Endothelial cell (in vitro differentiated cells): ENCODE measurements at places on chromosomes 11 and 22. TPM values are rescaled to one million over a fixed set of nuclear protein-coding genes. Genes with fewer than 3 reads are reported as not detected.

Gene NXPE4
- total RNA-seq, result not detected

- no peaks in the 10 kb centered on the region for H3K36me3 ChIP-seq
- H3K27ac ChIP-seq, result no peak overlapping the region
- H3K4me3 ChIP-seq, result no peak overlapping the region
- DNase-seq, result no peak
- H3K4me1 ChIP-seq, result peaks cover 13% of the 10 kb centered on the region
These were observed 26.5 kb downstream of the SCGB1A1 start for GRCh38 chr11:62445314-62445740.

- H3K27ac ChIP-seq, result peak overlapping the region; percentile 92
- H3K36me3 ChIP-seq, result no peaks in the 10 kb centered on the region
- no peak overlapping the region for H3K4me3 ChIP-seq
- peaks cover 30% of the 10 kb centered on the region for H3K4me1 ChIP-seq
- peak; percentile 72 for DNase-seq
These were observed 37.6 kb upstream of the RIC3 start for GRCh38 chr11:8206251-8207079.

- H3K4me1 ChIP-seq, result peaks cover 6% of the 10 kb centered on the region
- H3K27me3 ChIP-seq, result peaks cover 2% of the 10 kb centered on the region
- DNase-seq, result no peak
- peaks cover 21% of the 10 kb centered on the region for H3K36me3 ChIP-seq
- no peak overlapping the region for H3K4me3 ChIP-seq
- no peak overlapping the region for H3K27ac ChIP-seq
These were observed 26.1 kb upstream of the BAIAP2L2 start for GRCh38 chr22:38136607-38137006.

- peak; percentile 2 for DNase-seq
- H3K27me3 ChIP-seq, result peaks cover 1% of the 10 kb centered on the region
- H3K36me3 ChIP-seq, result no peaks in the 10 kb centered on the region
- no peak overlapping the region for H3K4me3 ChIP-seq
- no peak overlapping the region for H3K27ac ChIP-seq
These were observed 26.5 kb upstream of the MUC5AC start for GRCh38 chr11:1131033-1131911.

Gene PDXP
- 13.4 TPM for total RNA-seq

Gene SAA4
- not detected for total RNA-seq

- H3K36me3 ChIP-seq, result peaks cover 25% of the 10 kb centered on the region
- no peak for DNase-seq
- no peak overlapping the region for H3K27ac ChIP-seq
- peaks cover 2% of the 10 kb centered on the region for H3K4me1 ChIP-seq
- peaks cover 1% of the 10 kb centered on the region for H3K27me3 ChIP-seq
- H3K4me3 ChIP-seq, result no peak overlapping the region
These were observed 15.0 kb downstream of the NEAT1 start for GRCh38 chr11:65437436-65438227.

- H3K4me3 ChIP-seq, result no peak overlapping the region
- DNase-seq, result no peak
- H3K27ac ChIP-seq, result no peak overlapping the region
- H3K4me1 ChIP-seq, result peaks cover 24% of the 10 kb centered on the region
These were observed 50.7 kb downstream of the RRAS2 start for GRCh38 chr11:14308114-14308896.

DNA sequence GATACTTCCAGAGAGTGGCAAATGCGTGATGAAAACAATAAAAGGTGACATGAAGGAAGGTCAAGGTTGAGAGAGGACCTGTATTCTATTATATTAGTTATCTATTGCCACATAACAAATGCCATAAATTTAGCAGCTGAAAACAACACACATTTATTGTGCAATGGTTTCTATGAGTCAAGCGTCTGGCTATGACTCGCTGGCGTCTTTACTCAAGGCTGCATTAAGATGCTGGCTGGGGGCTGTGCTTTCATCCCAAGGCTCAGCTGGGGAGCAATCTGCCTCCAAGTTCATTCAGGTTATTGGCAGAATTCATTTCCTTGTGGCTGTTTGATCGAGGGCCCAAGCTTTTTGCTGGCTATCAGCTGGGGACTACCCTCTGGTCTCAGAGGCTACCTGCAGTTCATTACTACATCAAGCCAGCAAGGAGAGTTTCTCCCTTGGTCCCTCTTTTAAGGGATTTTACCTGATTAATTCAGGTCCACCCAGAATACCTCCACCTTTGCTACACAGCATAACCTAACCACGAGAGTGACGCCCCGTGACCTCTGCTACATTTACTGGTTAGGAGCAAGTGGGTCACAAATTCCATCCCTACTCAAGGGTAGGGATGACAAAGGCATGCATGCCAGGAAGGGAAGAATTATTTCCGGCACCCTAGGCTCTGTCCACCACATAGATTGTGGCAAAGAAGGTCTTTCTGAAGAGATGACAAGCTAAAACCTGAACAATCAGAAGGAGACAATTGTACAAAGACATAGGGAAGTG, 549.1 kb downstream of the MN1 start:
- no peak overlapping the region for H3K27ac ChIP-seq
- peaks cover 16% of the 10 kb centered on the region for H3K4me1 ChIP-seq
- peaks cover 16% of the 10 kb centered on the region for H3K36me3 ChIP-seq
- peaks cover 5% of the 10 kb centered on the region for H3K27me3 ChIP-seq

GRCh38 chr11:119347940-119348605, 1.6 kb upstream of the MFRP start:
- peaks cover 9% of the 10 kb centered on the region for H3K4me1 ChIP-seq
- H3K27ac ChIP-seq, result no peak overlapping the region
- no peaks in the 10 kb centered on the region for H3K36me3 ChIP-seq
- no peak for DNase-seq

DNA sequence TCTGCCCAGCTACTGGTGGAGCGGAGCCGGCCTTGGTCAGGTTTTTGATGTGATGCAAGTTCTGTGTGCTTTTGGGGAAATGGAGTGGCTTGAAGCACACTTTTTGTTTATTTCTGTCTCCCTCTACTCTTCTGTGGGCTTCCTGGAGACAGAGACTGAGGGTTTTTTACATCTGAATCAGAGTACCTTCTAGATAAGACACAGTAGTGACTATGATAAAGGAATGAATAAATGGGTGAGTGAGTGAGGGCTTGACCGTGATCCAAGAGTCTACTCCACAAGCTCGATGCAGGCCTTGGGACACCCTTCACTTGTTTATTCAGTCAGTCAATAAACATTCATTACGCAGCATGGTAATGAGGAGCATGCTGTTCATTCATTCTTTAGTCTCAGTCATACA, 125.7 kb downstream of the PKNOX2 start:
- DNase-seq, result no peak
- peaks cover 30% of the 10 kb centered on the region for H3K4me1 ChIP-seq
- peaks cover 26% of the 10 kb centered on the region for H3K36me3 ChIP-seq

DNA sequence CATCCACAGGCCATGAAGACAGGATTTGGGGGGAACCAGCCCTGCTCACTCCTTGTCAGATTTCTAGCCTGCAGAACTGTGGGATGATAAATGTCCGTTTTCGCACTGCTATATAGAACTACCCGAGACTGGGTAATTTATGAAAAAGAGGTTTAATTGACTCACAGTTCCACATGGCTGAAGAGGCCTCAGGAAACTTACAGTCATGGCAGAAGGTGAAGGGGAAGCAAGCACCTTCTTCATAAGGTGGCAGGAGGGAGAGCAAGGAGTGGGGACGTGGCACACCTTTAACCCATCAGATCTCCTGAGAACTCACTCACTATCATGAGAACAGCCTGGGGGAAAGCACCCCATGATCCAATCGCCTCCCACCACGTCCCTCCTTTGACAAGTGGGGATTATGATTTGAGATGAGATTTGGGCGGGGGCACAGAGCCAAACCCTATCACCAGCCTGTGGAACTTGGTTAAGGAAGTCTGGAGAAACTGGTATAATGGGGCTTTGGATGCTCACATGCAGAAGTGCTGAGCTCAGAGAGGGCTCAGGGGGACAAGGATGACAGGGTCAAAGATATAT, 50.7 kb downstream of the MYEOV start:
- peaks cover 9% of the 10 kb centered on the region for H3K36me3 ChIP-seq
- no peaks in the 10 kb centered on the region for H3K4me1 ChIP-seq
- H3K4me3 ChIP-seq, result no peak overlapping the region
